ENCODE measurements at places on chromosomes 12 and 14.

DNA sequence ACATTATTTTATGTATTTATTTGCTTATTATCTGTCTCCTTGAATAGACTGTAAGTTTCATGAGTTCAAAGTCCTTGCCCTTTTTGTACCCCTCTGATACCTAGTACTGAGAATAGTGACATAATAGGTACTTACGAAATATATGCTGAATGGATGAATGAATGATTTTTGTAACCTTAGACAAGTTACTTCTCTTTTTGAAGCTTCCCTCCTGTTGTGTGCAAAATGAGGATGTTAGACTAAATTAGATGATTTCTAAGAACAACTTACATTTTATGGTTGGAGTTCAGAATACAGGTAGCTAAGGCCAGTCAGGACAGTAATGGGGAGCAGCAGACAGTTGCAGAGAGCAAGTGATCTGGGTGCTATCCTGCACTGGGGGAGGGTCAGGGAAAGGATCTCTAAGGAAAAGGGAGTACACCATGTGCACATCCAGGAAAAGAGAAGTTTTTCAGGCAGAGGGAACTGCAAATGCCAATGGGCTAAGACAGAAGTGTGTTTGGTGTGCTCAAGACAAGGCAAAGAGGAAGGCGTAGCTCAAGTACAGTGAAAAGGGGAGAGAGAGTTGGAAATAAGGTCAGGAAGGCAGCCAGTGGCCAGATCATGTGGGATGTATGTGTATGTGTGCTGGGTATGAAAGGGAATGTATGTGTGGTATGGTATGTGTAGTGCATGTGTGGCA, 59.4 kb upstream of the AMIGO2 start:
- H3K36me3 ChIP-seq: peaks cover 33% of the 10 kb centered on the region
- DNase-seq: no peak
- H3K4me3 ChIP-seq: no peak overlapping the region
- peaks cover 10% of the 10 kb centered on the region for H3K4me1 ChIP-seq
- no peak overlapping the region for H3K27ac ChIP-seq
- H3K27me3 ChIP-seq: no peaks in the 10 kb centered on the region

- H3K4me1 ChIP-seq: peaks cover 3% of the 10 kb centered on the region
- no peak for DNase-seq
- peaks cover 4% of the 10 kb centered on the region for H3K27me3 ChIP-seq
Measured at GRCh38 chr12:15863372-15863771, 18.8 kb upstream of the STRAP start.

DNA sequence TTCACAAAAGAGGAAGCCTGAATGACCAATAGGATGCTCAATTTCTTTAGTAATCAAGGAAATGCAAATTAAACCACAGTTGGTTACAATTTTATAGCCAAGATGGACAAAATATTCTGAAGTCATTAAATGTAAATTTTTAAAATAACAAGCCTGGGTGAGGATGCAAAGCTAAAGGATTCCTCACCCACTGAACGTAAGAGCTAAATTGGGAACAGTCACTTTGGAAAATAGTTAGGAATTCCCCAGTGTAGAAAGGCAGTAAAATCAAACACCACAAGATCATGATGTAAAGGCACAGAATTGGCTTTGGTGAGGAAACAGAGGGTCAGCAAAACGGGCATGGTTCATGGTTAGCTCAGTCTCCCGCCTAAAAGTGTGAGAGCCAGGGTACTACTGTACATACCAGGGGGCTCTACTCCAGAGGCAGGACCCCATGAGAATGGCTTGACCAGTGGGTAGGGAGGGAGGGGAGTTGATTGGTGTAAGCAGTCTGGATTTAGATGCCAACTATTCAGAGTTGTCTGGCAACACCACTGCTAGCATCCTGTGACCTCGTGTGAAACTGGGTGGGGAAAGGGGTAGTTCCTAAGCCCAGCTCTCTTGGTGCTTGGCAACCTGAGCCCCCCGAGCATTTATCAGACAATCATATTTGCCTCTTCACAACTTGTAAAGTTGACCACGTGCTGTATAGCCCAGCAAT, 213.4 kb upstream of the EGLN3 start:
- H3K36me3 ChIP-seq: no peaks in the 10 kb centered on the region
- DNase-seq: no peak
- no peaks in the 10 kb centered on the region for H3K27me3 ChIP-seq
- H3K4me3 ChIP-seq: no peak overlapping the region
- peaks cover 7% of the 10 kb centered on the region for H3K4me1 ChIP-seq
- no peak overlapping the region for H3K27ac ChIP-seq

- peaks cover 8% of the 10 kb centered on the region for H3K27me3 ChIP-seq
- no peak overlapping the region for H3K4me3 ChIP-seq
- no peaks in the 10 kb centered on the region for H3K36me3 ChIP-seq
Measured at GRCh38 chr12:49885663-49886461, 17.8 kb downstream of the FAIM2 start.

- DNase-seq: no peak
- no peak overlapping the region for H3K27ac ChIP-seq
- no peak overlapping the region for H3K4me3 ChIP-seq
- H3K4me1 ChIP-seq: peaks cover 4% of the 10 kb centered on the region
Measured at GRCh38 chr12:6285532-6286306, 24.8 kb upstream of the PLEKHG6 start.
